T-helper 9 cell (primary cell): ENCODE measurements at places on chromosomes 13 and 19.

DNA sequence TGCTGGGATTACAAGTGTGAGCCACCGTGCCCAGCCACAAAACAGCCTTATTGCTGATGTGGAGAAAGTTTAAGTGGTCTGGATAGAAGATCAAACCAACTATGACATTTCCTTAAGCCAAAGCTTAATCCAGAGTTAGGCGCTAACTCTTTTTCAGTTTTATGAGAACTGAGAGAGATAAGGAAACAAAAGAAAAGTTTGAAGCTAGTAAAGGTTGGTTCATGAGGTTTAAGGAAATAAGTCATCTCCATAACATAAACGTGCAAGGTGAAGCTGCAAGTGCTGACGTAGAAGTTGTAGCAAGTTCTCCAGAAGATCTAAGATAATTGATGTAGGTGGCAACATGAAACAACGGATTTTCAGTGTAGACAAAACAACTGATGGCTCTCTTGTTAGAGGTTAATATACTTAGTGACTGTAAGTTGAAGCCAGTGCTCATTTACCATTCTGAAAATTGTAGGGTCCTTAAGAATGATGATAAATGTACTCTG, 41.6 kb downstream of the ZMYM2 start:
- no peak for DNase-seq

GRCh38 chr19:54152878-54153524, 6.5 kb downstream of the LENG1 start:
- no peak for DNase-seq

- DNase-seq, result no peak
Measured at GRCh38 chr19:39131255-39131755, 5.7 kb downstream of the PAK4 start.

DNA sequence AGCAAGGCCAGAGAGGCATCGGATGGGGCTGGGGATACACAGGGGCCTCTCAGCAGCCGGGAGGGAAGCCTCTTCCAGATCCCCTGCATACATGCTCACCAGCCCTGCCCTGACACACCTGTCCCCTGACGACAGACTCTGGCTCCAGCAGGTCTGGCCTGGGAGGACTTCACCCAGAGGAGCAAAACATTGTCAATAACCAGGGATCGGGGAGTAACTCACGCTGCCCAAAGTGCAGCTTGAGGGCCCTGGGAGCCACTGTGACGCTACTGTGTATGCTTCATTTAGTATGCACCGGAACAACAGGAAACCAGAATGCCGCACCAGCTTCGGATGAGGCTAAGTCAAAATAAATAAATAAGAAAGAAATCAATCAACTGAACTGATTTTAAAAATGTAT, 12.4 kb upstream of the CD22 start:
- DNase-seq, result no peak

DNA sequence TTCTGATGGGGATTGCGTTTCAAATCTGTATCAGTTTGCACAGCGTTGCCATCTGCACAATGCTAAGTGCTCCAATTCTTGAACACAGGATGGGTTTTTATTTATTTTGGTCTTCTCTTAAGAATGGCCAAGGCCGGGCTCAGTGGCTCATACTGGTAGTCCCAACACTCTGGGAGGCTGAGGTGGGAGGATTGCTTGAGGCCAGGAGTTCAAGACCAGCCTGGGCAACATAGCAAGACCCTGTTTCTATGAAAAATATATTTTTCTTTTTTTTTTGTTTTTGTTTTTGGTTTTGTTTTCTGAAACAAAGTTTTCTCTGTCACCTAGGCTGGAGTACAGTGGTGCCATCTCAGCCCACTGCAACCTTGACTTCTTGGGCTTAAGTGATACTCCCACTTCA, 5.5 kb upstream of the YJEFN3 start:
- no peak for DNase-seq

- DNase-seq, result no peak
Measured at GRCh38 chr13:44618326-44618725, 42.2 kb upstream of the TSC22D1 start.

DNA sequence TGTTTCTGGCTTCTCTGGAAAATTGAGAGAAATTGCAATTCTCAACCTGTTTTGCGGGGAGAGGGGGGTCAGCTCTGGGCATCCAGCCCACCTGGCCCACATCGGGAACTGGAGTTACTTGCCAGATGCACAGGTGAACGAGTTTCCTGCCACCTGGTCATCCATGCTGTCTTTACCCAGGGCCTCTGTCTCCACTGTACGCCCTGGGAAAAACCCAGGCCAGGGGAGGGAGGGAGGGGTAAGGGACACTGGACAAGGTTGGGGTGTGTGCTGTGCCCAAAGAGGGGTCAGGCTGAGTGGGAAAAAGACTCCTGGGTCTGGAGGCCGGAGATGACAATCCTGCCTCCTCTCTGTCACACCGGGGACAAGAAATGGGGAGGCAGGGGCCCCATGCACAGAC, 307.6 kb downstream of the ZNF536 start:
- DNase-seq, result no peak
